Daoy (cell line): ENCODE measurements at places on chromosomes 12 and 14. TPM values are rescaled to one million over a fixed set of nuclear protein-coding genes. Genes with fewer than 3 reads are reported as not detected.
A peak's percentile ranks its signal among the peaks of the same experiment; 100 is the strongest.

DNA sequence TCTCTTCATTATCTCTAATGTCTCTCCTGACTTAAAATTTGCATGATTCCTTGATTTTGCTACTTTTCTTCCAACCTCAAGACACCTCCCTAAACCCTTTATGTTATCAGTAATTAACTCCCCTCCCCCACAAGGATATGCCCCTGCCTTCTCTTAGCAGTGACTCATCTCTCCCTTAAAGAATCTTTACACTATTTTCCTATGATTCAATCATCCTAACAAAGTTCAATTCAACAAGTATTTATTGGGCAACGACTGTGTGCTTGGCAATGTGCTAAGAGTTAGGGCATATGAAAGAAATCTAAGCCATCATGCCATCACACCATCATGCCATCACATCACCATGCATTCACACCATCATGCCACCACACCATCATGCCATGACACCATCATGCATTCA lies 80.1 kb downstream of the ANO2 start:
- no peak for DNase-seq

GRCh38 chr14:39957290-39957689 lies 525.1 kb upstream of the FBXO33 start:
- no peak for DNase-seq

DNA sequence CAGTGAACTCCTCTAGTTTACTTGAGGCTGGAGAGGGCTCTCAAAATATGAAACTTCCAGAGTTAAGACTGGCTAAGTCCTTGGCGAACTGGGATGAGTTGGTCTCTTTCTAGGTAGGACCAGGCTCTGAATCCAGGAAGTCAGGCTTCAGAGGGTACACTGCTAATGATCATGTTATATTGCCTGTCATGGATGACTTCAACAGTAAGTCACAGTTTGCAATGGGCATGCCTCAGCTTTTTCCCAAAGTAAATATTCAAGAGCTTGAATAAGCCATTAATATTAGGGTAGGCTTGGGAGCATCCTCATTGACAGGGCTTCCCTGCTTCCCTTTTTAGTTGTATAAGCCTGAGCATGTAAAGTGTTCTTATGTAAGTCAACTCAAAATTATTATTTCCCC lies 61.7 kb upstream of the PTHLH start:
- no peak for DNase-seq

DNA sequence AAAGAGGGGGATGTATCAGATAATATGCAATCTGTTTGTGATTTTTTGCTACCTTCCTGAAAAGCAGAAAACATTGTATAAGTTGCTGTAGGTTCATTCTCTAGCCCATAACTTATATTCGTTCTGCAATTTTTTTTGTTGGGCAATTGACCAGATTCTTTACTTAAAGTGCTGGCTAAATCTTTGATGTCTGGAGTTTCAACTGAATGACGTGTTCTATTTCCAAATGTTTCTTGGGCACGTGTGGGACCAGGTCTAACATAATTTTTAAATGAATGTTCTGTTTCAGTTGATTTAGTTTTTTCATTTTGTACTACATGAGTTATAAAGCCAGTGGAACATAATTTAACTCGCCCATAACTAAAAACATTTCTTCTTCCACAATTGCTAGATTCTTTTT lies 3.8 kb downstream of the MLH3 start:
- no peak for DNase-seq

GRCh38 chr14:105026802-105027563 lies 6.1 kb upstream of the CDCA4 start:
- DNase-seq, result no peak

DNA sequence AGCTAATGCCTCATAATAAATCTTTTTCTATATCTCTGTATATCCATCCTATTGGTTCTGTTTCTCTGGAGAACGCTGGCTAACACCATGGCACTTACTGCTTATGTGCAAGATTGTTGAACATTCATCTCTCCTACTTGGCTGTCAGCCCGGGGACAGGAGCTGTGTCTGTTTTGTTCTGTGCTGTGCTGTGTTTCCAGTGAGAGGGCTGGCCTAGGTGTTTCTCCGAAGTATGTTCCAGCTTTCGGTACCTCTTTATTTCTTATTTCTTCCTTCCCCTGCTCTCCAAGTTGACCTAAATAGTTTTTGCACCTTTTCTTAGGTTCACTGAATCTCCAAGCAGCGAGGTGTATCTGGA lies 18.8 kb upstream of the NR4A1 start:
- no peak for DNase-seq

DNA sequence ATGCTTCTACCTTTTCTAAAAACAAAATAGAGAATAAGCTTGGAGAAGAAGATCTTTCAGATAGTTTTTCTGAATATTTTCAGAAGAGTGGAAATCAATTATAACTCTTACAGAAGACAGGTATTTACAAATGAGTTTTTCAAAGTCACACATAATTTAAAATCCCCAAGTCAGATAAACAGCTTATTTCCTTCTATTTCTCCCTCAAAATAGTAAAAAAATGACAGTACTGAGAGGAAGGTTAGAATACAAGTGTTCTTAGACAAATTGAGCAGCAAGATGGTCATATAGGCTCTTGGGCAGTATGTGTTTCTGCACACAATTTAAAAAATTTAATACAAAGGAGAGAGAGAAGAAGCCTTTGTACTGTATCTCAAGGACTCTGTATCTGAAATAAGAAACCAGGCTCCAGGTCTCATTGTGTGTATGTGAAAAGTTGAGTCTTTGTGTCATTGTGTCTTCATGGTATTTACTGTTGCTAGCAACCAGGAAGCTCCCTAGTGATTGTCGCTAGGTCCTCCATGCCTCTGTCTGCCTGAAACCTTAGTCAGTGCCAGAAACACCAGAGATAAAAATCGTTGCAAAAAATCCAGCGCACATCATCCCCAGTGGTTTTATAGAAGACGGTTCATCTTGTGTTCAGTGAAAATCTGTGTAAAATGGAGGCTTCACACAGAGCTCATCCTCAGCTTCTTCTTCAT lies 12.9 kb upstream of the TUBA1A start:
- DNase-seq, result peak; percentile 79

GRCh38 chr12:131266591-131267467 lies 313.1 kb downstream of the ADGRD1 start:
- DNase-seq, result no peak

DNA sequence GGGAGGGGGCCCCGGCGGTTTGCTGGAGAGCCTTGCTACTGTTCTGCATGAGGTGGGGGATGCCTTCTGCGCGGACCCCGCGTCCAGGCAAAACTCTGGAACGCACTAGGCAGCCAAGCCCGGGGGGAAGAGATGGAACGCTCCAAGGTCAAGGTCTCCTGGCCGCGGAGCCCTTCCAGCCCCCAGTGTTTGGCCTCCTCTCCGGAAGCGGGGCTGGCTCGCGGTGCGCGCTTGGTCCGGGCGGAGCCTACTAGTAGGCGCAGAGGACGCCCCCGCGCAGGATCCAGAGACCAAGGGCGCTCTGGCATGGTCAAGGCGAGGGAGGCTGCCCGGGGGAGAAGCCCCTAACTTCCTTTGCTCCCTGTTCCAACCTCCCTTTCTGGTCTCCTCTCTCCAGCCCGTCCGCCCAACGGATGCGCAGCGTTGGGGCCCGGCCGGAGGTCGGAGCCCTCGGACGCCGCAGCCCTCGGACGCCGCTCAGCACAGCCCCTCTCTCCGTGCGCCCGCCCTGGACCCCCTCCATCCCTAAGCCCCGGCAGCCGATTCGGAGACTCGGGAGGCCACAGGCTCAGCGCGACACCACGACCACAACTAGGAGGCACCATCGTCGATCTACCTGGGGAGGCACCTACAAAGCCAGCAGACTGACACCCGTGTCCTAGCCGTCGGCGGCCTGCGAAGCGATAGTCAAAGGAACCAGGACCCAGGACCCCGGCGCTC lies 669 bp upstream of the KCNK13 start:
- peak; percentile 51 for DNase-seq

GRCh38 chr14:103899316-103899715 lies 28.9 kb upstream of the TDRD9 start:
- DNase-seq, result no peak

DNA sequence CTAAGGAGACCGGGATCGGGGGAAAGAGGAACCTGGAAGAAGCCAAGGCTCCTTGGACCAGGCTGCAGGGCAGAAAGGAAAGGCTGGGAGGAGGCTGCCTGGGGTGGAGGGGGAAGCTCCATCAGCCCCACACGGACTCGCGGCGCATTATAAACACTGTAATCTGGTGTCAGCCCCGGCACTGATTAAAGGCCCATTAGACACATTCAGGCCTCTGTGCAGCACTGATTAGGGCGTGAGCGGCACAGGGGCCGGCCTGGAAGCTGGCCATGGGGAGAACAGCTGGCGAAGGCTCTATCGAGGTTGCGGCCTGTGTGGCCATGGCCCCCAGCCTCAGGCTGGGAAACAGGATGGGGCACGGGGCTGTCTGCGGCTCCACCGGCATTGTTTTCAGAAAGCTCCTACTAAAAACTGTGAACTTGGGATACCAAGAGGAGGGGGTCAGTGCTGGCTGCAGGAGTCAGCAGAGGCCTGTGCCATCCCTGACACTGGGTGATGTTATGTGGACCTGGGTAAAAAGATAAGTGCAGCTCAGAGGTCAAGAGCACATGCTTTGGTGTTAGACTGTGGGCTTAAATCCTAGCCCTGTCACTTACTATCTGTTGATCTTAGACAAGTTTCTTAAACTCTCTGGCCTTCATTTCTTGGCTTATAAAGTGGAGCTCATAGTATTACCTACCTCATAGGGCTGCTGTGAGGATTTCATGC lies 10.6 kb downstream of the ACVRL1 start:
- no peak for DNase-seq

GRCh38 chr12:128524439-128524838 lies 257.5 kb downstream of the TMEM132C start:
- no peak for DNase-seq

GRCh38 chr12:14567351-14568162 lies at the start of gene PLBD1:
Gene PLBD1, minus strand, starts transcription at chr12:14567883. Its CDS starts 187 bp downstream, at chr12:14567696.
- DNase-seq, result peak; percentile 43

- no peak for DNase-seq
These were observed 72.1 kb downstream of the POLR3B start for GRCh38 chr12:106429636-106430035.

The HOXC4 gene
- 2.4 and 4.7 TPM in 2 replicates for total RNA-seq

The OTX2 gene
- 2.5 and 4.5 TPM in 2 replicates for total RNA-seq

The LRRC10 gene
- total RNA-seq, result not detected in 2 replicates

The GPR84 gene
- not detected in 2 replicates for total RNA-seq

The HOXC11 gene
- 1.5 and 2.6 TPM in 2 replicates for total RNA-seq

The INSM2 gene
- 0.17 TPM in 1 of 2 replicates, not detected in the other for total RNA-seq
